ENCODE measurements at places on chromosomes 3 and 15.

DNA sequence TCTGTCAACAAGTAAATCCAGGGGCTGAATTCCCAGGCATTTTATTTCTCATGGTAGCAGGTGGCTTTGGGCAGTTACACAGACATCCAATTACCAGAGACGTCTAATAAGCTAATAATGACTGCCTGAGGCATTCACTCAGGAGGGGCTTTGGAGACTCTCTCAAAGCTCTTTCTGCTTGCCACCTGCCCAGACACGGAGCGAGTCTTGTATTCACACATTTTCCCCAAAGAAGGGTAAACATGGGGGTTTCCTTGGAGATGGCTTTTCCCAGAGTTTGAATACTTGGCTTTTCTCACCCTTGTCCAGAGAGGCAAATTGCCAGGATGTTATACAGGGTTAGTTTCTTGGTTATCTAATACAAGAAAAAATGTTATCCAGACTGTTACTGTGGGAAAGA lies 132.6 kb downstream of the DIPK2A start:
- DNase-seq, result no peak

DNA sequence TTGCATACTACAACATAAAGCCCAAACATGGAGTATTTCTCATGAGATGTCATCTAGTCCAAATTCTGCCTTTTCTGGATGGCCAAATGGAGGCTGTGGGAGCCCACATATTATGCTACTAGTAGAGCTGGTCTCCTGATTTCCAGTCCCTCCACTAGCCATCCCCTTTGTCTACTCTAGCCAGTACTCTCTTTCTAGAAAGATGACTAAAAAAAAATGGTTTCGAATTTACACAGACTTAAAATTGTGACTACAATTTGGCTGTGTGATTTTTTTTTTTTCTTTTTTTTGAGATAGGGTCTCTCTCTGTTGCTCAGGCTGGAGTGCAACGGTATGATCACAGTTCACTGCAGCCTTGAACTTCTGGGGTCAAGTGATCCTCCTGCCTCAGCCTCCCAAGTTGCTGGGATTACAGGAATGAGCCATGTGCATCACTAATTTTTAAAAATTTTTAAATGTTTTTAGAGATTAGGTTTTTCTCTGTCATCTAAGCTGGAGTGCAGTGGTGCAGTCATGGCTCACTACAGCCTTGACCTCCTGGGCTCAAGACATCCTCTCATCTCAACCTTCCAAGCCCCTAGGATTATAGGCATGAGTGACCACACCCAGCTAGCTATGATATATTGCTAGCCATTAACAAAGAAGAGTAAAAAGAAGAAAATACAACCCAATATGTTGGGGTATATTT lies 273.9 kb downstream of the ADAMTSL3 start:
- DNase-seq, result no peak

GRCh38 chr3:116741467-116741866 lies 31.9 kb downstream of the TUSC7 start:
- DNase-seq, result no peak

DNA sequence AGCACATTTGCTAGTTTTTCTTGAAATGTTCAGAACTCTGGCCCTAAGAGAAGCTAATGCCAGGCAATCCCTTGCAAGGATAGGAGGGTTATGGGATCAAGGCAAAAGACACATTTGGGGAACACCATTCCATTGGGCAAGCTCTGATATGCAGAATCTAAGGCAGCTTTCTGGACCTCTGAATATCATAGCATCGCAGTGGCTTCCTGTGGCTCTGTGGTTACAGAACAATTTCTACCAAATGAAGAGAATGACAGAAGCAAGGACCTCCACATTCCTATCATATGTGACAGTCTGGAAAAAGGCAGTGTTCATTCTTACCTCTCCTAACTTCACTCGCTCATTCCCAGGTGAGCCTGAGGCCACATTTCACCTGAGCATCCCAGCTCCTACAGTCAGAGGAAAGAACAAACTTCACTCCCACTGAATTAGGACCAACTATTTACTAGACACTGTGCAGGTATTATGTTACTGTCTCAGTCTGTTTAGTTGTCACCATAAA lies 836.1 kb upstream of the CFAP20DC start:
- DNase-seq, result no peak

DNA sequence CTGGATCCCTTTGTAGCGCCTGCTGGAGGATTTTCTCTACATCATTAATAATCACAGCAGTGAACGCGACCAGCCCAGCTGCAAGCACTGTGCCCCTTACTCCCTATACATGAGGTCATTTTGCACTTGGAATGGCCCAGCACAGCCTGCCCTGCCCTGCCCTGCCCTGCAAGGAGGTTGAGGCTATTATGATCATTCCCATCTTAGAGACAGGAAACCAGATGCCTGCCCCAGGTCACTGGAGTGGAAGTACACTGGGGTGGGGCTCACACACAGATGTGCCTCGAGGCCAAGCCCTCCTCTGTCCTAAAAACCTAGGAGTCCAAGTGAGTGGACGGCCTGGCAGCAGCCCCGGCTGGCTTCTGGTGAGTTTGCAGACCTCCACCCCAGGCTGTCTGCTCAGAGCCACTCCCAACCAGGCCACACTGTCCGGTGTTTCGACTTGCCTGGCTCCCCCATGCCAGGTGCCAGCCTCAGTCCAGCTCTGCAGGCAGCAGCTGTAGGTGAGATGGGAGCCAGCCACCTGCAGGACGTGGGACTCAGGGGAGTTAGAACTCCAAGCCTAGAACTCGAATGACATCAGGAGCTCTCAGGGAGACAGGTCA lies 30.4 kb upstream of the SEC61A1 start:
- no peak for DNase-seq

DNA sequence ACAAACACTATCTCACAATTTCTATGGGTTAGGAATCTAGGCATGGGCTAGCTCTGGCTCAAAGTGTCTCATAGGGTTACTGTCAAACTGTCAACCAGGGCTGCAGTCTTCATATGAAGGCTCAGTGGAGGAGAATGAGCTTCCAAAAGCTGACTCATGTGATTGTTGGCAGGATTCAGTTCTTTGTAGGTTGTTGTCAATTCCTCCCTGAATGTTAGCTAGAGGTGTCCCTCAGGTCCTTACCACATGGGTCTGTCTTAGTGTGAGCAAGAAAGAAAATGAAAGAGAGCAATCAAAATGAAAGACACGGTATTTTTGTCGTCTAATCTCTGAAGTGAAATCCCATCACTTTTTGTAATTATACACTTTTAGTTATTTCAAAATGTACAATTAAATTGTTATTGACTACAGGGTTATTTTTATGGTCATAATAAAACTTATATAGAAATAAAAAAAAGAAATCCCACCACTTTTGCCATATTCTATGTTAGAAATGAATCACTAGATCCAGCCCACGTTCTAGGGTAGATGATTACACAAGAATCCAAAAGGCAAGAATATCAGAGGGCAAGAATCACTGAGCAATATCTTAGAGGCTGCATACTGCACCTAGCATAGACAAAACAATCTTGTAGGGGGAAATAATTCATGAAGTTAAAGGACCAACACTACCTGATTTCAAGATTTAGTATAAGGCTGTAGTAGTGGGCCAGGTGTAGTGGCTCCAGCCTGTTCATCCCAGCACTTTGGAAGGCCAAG lies 8.4 kb downstream of the ACSBG1 start:
- no peak for DNase-seq
